ENCODE measurements at places on chromosomes 7 and 10.

DNA sequence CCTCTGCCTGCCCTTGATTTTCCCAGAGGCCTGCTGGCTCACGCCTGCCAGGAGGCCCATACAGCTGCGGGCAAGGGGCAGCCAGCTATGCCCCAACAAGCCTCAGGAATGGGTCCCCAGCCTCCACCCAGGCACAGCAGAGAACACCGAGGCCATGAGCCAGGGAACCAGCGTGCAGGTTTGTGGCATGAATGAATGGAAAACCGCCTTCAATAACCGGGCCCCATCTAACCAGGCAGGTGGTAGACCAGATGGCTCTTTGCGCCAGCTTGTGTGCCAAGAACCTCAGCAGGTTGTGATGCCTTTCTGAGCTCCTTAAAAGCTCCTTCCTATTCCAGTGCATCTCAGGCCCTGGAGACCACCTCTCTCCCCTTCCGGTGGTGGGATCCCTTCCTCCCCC, 50.2 kb downstream of the ELFN1 start:
- DNase-seq: no peak

- DNase-seq: no peak
These were observed 88.2 kb upstream of the SH2B2 start for GRCh38 chr7:102198417-102198956.

- no peak for DNase-seq
These were observed 1.6 kb upstream of the CRHR2 start for GRCh38 chr7:30683816-30684215.

DNA sequence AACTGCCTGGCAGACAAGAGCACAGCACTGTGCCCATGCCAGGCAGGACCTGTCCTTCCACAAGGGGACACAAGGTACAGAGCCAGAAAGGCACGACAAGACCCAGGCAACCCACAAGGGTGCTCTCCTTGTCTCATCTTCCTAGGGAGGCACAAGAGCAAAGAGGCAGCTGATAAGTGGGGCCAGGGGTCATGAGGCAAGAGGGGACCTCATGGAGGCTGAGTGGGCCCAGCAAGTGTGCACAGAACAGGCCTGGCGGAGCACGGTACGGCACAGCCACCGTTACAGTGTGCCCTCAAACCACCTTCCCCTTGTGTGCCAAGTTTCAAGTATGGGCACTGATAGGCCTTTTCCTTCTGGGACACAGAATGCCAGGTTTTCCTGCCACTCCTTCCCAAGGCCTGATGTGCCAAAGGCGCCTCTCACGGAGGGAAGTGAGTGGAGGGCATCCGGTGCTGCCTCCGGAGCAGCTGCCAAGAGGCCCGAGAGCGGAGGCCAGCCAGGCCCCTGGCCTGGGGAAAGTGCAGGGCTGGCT, 75.6 kb downstream of the FAM53B start:
- DNase-seq: no peak

- DNase-seq: no peak
These were observed 349.5 kb upstream of the ZNF32 start for GRCh38 chr10:43998021-43998809.

DNA sequence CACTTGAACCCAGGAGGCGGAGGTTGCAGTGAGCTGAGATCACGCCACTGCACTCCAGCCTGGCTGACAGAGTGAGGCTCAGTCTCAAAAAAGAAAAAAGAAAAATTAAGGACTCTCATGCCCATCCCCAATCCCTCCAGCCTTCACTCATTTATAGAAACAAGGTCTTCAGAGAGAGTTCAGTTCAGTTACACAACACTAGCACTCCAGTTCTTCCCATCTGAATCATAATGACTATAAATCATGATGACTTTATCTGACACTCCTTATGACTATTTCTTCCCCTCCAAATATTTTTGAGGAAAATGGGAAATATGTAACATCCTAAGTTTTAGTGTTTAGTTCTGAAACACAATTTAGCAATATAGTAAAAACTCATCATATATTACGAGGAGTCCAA, 107.4 kb upstream of the LSM8 start:
- DNase-seq: no peak

GRCh38 chr7:72781631-72782030, 46.4 kb downstream of the TYW1B start:
- no peak for DNase-seq

DNA sequence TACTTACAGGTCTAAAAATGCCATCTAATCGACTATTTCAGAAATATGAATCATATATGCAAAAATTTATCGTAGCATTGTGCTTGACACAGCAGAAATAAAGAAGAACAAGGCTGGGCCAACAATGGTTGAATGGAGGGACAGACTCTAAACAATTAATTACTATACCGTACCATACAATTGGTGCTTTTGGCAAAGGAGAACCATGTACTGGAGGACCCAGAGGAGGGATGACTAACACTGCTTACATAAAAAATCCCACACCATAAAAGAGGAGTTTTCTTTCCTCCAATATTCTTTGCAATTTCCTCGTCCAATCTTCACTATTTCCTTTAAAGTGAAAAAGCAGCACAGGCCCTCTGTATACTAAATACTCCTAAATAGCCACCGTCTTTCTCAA, 94.1 kb downstream of the SGMS1 start:
- no peak for DNase-seq
